ENCODE measurements at places on chromosomes 7 and 10. TPM values are rescaled to one million over a fixed set of nuclear protein-coding genes. Genes with fewer than 3 reads are reported as not detected.

GRCh38 chr7:19296617-19297016, 151.4 kb upstream of the FERD3L start:
- no peak for DNase-seq

The COL1A2 gene
- total RNA-seq, result 747 TPM

GRCh38 chr10:34801097-34801733, 13.9 kb downstream of the PARD3 start:
- peak; percentile 16 for DNase-seq

GRCh38 chr10:103969436-103969835, 2.5 kb downstream of the SLK start:
- no peak for DNase-seq

DNA sequence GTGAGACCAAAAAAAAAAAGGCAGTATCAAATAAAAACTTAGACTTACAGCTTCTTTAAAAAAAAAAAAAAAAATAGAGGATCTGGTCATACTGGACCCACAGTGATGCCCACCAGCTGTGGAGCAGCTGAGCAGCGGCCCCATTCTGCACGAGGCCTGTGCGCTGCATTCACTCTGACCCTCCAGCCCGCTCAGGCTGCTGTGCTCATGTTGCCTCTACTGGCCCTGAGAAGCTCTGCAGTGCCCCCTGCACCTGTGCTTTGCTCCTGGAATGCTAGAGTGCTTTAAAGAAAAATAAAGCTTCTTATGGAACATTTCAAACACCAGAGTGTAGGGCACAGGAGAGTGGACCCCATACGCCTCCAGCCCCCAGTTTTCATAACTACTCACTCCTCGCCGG, 33.2 kb downstream of the TMEM120A start:
- DNase-seq, result no peak

- no peak for DNase-seq
Measured at GRCh38 chr7:1267016-1267900, 34.6 kb downstream of the UNCX start.

DNA sequence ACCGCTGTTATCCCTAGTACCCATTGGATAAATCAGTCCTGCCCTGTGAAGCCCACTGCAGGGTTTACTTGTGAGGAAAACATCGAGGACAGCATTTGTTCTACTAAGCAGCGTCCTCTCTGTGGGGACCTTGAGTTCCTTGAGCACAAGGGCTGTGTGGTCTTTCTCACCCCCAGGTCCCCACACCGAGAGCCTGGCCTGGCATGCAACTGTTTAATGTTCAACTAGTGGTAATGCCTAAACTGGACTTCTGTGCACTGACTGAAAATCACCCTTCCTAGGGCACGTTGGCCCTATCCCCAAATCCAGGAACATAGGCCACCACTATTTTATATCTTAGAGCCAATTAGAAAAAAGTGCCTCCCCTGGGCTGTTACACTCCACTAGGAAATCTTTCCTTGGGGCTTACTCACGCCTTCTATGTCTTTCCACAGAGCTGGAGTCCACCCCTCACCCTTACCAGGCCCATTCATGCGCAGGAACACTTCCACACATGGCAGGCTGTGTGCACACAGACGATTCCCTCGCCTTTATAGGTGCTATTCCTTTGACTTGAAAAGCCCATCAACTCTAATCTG, 1.7 kb upstream of the TMEM213 start:
- no peak for DNase-seq

The MUC3A gene
- total RNA-seq, result 0.22 TPM

GRCh38 chr10:95728526-95728925, 27.4 kb upstream of the ENTPD1 start:
- DNase-seq, result no peak

GRCh38 chr7:88092676-88092999, 127.2 kb downstream of the SRI start:
- no peak for DNase-seq

The ODAD2 gene
- total RNA-seq, result 1.7 TPM

DNA sequence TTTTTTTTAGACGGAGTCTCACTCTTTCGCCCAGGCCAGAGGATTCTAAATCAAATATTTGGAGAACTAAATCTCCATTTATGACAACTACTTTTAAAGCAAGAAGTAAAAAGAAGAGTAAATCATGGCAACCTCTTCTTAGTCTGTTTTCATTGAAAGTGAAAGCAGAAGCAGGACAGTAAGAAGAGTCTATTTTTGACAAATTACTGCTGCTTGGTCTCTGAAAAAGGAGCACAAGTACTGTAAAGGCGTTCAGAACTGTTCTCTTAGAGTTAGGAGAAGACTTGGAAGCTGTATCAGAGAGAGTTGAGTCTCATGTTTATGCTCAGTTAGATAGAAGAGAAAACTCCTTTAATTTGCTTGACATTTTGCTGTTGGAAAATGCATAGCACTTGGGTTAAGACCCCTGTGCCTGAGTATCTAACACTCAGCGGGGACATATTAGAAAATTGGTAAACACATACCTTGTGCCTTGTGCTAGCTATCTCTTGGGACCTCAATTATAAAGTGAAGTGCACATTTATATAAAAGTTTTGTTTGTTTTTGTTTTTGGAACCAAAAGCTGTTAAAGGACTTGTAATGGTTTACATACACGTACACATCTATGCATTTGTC, 433.0 kb downstream of the ANKRD7 start:
- no peak for DNase-seq

The TMEM213 gene
- not detected for total RNA-seq

The NME8 gene
- total RNA-seq, result not detected

DNA sequence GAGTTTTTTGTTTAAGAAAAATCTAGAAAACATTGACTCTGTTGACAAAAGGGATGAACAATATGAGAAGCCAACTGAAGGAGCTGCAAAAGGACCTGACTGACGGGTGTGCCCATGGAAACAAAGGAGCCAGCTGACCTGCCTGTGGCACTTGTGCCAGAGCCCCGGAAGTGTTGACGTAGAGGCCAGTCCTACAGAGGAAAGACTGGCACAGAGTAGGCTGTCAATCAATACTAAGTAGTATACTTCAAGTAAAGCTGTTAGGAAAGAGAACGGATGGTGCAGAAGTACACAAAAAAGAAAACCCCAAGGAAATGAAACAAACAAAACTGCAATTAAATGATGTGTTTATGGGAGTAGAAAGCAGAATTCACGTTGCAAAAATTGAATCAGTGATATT, 19.0 kb upstream of the ABI1 start:
- DNase-seq, result no peak

GRCh38 chr10:132626761-132627665, 89.4 kb downstream of the INPP5A start:
- no peak for DNase-seq

The CDHR3 gene
- 12.9 TPM for total RNA-seq

The EN2 gene
- total RNA-seq, result under 0.01 TPM

DNA sequence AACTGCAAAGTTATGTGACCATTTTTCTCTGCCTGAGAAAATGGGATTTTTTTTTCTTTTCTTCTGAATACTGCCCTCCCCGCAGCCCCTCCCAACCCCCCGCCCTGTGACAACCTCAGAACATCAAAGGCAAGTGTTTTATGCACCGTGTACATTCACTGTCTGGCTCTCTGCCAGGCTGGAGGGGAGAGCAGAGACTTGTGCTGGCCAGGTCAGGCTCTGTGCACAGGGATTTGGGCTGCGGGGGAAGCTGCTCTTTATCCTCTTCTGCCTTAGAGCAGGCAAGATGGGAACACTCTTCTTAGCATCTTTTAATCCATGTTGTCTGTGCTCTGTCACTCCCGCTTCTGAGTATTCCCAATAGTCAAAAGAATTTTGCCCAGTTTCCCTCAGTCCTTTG, 195.1 kb downstream of the CCSER2 start:
- DNase-seq, result no peak

DNA sequence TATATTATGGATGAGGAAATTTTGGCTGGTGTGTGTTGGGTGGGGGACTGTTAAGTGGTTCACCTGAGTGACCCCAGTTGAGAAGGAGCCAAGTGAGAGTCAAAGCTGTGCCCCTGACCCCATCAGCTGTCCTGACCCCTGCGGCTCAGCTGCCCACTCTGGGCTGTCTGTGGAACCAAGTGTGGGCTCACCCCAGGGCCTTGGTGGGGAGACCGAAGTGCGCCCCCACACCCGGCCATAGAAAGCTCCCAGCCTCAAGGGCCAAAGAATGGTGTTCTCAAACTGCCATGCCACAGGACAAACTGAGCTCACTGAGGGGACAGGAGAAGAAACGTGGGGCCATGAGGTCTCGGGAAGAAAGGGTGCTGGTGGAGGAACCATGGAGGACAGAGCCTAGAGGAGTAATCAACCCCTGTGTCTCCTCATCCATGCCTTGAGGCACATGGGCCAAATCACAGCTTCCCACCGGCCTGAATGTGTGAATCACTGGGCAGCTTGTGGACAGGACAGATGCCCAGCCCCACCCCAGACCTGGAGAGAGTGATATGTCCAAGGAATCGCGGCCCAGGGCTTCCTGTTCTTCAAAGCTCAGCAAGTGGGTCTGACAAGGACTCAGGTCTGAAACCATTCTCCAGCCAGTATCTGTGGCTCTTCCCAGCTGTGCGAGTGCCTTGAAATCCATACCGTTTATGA, 86.2 kb upstream of the CACUL1 start:
- no peak for DNase-seq

The SMNDC1 gene
- 17.0 TPM for total RNA-seq

GRCh38 chr7:29033584-29033983, 75.5 kb upstream of the TRIL start:
- no peak for DNase-seq

The RELN gene
- total RNA-seq, result 117 TPM

The NPTX2 gene
- total RNA-seq, result 36.3 TPM

GRCh38 chr10:69037489-69037888, 48.9 kb downstream of the KIFBP start:
- DNase-seq, result no peak

- no peak for DNase-seq
Measured at GRCh38 chr7:155746188-155746587, 66.1 kb downstream of the SHH start.

DNA sequence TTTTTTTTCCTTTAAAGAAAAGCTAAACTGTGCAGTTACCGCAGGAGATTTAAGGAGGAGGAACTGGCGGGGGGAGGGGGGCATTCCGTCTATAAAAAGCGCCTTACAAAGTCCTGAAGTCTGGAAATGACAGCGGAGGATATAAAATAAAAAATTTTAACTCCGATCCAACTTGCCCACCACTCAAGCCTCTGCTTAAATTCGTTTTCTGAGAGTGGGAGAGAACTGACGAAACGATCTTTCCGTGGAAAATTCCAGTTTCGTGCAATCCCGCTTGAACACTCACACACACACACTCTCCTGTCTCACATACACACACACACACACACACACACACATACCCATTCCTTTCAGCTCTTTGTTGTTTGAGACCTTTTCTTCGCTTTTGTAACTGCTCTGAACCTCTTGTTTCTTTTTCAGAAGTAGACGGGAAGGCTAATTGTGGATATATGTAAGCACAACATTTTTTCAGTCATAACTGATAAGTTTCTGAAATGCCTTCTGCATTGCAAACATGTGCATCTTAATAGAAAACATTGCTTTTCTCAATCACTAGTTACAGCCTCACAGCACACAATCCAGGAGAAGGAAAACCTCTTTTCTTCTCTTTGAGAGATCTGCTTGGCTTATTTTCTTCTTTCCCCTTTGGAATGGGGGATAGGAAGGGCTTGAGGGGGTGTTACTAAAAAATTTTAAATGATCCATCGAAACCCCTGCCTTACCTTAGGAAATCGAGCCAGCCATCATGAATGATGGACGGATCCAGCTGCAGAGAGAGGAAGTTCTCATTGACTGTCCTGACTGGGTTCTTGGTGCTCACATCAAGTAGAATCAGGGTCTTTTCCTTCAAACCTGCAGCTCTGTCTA, 628 bp downstream of the HPSE2 start:
- DNase-seq, result no peak

DNA sequence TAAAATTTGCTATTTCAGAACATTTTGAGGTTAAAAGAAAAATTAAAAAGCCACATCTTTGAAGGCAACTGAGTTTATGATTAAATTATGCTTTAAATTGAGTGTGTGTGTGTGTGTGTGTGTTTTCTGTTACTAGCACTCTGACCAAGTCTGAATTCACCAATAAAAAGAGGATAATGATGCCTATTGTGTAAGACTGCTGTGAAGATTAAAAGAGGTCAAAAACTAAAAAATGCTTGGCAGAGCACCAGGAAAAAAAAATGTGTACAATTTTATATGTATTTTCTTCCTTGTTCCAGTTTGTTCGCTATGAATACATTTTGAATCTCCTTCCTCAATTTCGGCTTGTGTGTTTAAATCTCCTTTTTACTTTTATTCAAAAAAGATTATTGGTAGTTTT, 316.6 kb upstream of the MAGI2 start:
- no peak for DNase-seq

Data from tibial nerve (tissue), 4 donors.